ENCODE measurements at places on chromosomes 3 and 15.

DNA sequence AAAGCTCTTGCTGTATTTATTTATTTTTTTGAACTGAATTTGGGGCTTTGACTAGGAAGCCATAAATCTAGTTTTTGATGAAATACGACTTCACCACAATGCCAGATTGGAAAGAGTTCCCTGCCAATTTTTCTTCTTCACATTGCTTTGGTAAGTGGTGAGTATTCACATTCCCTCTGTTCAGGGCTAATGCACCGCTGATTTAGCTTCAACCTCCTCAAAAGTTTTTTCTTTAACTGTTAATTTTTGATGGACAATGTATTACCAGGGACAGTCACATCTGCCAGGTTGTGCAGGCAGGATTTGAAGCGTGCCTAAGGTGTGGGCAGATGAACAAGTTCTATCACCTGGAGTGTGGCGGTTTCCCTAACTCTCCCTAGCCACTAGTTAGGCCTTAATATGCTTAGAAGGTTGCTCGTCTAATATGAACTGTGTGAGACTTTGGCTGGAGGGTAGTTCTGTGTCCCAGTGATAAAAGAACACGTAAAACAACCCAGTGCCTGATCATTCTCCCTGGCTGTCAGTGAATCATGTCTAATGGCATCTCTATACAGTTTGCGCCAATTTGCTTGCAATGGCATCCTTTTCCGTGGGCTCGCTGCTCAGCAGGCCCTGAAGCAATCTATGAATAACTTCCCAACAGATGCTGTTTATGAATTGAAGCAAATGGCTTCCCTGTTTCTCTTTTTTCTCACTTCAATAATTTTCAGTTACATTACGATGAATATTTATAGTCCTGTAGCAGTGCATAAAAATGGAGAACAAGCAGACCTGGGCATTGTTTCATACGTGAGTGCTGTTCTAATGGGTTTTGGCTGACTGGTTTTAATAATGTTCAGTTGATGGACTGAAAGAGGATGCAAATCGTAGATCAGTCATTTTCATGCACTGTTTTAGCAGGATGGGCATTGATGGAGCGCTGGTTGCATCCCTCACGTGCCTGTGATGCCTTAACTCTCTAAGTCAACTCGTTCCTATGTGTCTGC lies 243.2 kb upstream of the SUCLG2 start:
- DNase-seq: no peak

GRCh38 chr3:120615847-120616609 lies 19.9 kb downstream of the NDUFB4 start:
- no peak for DNase-seq

- no peak for DNase-seq
These were observed 2.3 kb downstream of the FEZF2 start for GRCh38 chr3:62370858-62371719.

- no peak for DNase-seq
These were observed 22.2 kb upstream of the BCL6 start for GRCh38 chr3:187767266-187768012.

DNA sequence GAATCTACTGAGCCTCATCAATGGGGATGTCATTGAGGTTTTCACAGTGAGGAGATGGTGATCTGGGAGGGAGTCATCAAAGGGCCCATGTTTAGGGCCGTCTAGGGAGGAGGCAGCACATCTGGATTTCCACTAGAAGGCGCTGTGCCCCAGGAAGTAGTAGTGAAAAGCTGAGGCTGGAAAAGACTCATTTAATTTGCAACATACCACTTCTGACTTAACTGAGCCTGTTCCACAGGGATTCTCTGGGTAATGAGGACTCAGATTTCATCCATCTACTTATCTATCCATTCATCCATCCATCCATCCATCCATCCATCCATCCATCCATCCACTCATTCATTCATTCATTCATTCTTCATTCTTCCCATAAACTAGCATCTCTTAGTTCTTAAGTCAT lies 17.4 kb upstream of the SHF start:
- peak; percentile 81 for DNase-seq

GRCh38 chr3:42151596-42152168 lies 60.5 kb downstream of the TRAK1 start:
- no peak for DNase-seq

DNA sequence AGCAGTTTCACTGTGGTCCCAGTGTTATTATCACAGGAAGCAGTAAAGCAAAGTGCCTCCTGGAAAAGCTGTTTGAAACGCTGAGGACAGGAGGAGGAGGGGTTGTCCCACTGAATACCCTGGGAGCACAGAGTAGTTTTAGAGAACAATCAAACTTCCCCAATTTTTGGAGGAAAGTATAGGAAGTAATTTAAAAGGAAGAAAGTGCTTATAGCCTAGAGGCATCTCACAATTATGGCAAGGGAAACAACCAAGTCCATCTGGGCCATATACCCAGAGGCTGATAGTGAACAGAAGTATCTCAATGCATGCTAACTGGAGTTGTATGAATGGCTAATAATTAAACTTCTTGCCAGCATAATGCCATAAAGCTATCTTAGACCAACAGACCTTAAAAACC lies 137.2 kb upstream of the EPHA6 start:
- no peak for DNase-seq

Data from DMS53 (cell line).